Thyroid gland (tissue), 4 donors: ENCODE measurements at places on chromosomes 4 and X. TPM values are rescaled to one million over a fixed set of nuclear protein-coding genes. Genes with fewer than 3 reads are reported as not detected.

The MPC1L gene
- total RNA-seq: not detected

The SLC6A14 gene
- 0.33 TPM for total RNA-seq

The IGFBP7 gene
- total RNA-seq: 1,288 TPM

The DCLK2 gene
- 12.2 TPM for total RNA-seq

GRCh38 chr4:152359208-152360044, 176.5 kb downstream of the FBXW7 start:
- no peak for DNase-seq
- H3K4me1 ChIP-seq: no peaks in the 10 kb centered on the region
- no peak overlapping the region for H3K27ac ChIP-seq
- no peaks in the 10 kb centered on the region for H3K36me3 ChIP-seq
- no peak overlapping the region for H3K4me3 ChIP-seq
